ENCODE measurements at places on chromosomes 4 and X.
A peak's percentile ranks its signal among the peaks of the same experiment; 100 is the strongest.

DNA sequence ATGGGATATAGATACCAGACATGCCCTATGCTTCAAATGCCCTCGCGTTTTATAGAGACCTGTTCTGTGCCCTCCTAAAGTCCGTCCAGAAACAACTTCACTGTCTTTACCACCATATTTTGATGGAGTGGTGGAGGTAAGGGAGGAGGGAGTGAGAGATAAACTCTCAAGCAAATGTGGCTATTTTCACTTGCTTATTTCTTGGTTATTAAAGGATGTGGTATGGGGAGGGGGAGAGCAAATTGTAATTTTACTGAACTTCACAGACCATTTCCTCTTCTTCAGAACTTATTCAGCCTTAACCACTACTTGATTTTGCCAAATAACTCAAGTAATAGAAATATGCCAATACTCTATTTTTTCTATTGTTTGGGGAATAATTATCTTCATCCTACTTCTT is 31.5 kb downstream of the GPR174 start:
- DNase-seq, result no peak

DNA sequence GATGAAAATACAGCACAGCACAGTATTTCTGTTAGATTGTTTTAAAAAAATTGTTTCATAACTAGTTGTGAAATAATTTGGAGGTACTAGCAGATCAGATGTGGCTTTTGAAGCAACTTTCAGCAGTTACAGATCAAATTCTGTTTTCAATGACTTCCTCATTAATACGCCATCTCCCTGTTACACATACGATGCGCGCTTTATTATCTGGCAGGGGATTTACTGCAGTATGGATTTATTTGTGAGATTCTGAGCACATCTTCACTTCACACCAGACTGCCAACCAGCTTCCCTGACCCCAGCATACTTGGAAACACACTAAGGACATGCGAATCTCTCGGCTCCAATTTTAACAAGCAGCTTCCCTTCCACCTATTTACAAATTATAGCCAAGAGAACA is 235.5 kb upstream of the DIAPH2 start:
- peak; percentile 1 for DNase-seq

- no peak for DNase-seq
These were observed 21.7 kb downstream of the LRPAP1 start for GRCh38 chr4:3510481-3510880.

GRCh38 chrX:3697701-3698279 is 15.7 kb downstream of the PRKX start:
- DNase-seq, result no peak

GRCh38 chr4:188262464-188262863 is 123.2 kb downstream of the TRIML1 start:
- peak; percentile 26 for DNase-seq

DNA sequence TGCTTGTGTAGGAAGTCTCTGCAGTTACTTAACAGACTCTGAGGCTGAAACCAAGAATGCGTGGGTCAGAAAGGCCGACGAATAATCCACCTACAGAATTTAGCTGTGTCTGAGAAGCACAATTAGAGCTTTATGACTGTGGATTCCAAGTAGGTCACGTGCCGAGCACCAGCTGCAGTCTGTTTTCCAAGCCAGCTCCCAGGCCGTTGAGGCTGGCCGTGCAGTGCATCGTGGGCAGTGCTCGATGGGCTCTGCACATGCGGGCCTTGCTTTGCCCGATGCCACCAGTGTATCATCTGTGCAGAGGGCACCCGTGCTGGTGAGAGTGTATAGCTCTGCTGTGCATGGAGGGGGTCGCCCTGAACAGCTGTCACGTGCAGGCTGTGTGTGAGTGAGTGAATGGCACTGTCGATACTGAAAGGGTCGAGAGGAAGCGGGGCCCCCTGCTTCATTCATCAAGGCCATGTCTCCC is 67.5 kb upstream of the CLDN34 start:
- DNase-seq, result peak; percentile 71

GRCh38 chr4:145808021-145808650 is 128.2 kb downstream of the C4orf51 start:
- peak; percentile 91 for DNase-seq

DNA sequence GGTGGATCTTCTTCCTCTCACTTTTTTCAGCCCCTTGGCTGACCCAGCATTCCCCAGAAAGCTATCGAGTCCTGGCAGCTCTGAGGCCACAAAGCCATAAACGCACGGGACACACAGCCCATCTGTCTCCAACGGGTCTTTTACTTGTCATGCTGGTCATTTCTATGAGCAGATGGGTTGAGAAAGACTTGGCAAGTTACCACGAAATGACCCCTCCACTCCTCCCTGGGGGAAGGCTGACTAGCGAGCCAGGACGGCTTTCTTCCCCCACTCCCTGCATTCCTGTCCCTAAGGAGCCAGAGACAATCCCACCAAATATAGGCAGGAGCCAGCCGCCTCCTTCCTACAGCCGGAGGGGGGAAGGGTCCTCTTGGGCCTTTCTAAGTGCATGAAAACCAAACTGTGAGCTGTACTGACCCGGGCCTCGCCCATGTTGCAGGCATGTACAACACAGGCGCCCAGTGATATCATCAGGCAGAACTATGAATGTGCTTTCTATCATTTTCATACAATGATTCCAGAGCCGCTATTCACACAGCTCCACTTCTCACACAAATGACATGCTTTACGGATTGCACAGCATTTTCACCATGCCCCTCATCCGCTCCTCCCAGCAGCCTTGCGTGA is 28.6 kb downstream of the AFAP1 start:
- DNase-seq, result peak; percentile 88

- no peak for DNase-seq
These were observed 3.6 kb downstream of the SH3BGRL start for GRCh38 chrX:81205551-81205950.

DNA sequence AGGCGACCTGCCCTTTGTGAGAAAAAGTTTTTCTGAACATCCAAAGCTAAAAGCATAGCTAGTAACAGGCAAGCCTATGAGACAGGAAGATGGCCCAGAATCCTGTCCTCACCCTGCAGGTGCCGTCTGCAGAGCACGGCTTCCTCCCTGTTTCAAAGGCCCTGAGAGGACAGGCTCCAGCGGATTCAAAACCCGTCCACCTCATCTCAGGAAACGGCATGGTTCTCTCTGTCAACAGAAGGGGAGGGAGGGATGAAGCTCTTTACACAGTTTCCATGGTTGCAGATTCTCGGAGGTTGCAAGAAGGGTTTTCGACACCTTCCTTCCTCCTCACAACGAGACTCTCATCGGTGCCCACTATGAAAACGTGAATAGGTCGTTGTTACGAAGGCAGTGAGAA is 8.3 kb downstream of the PPP2R3B start:
- DNase-seq, result no peak

GRCh38 chr4:188434643-188435042 is 295.4 kb downstream of the TRIML1 start:
- no peak for DNase-seq

DNA sequence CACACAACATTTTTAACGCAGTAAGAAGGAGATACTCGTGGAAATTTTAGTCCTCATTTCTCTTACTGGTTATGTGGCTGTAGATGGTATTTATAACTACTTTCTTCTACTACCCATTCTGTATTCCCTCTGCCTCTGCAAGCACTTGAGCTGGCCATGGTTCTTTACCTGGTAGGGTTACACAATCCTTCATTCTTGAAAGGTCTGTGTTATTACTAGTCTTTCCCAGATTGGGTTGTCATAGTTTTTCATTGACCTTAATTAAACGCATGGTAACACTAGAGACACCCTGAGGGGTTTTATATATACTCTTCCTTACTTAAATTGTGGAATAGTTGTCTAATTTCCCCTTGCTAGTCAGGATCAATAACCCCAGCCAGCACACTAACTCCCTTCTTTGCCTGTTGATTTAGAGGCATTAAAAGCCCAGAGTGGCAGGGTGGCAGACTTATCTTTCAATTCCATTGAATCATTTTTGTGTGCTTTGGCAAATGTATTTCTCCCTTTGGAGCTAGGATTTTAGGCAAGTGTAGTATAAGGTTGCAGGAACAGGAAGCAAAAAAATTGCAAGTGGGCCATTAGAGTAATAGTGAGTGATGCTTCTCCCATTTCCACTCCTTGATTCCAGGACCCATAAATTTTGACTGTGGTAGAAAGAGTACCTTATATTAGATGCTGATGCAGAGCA is 113.6 kb upstream of the EMCN start:
- DNase-seq, result no peak

GRCh38 chr4:110059556-110060191 is 138.7 kb downstream of the ELOVL6 start:
- DNase-seq, result no peak

- DNase-seq, result no peak
These were observed 19.5 kb downstream of the RELL1 start for GRCh38 chr4:37666625-37667071.

- no peak for DNase-seq
These were observed 41.4 kb downstream of the SPRY1 start for GRCh38 chr4:123438031-123438430.

DNA sequence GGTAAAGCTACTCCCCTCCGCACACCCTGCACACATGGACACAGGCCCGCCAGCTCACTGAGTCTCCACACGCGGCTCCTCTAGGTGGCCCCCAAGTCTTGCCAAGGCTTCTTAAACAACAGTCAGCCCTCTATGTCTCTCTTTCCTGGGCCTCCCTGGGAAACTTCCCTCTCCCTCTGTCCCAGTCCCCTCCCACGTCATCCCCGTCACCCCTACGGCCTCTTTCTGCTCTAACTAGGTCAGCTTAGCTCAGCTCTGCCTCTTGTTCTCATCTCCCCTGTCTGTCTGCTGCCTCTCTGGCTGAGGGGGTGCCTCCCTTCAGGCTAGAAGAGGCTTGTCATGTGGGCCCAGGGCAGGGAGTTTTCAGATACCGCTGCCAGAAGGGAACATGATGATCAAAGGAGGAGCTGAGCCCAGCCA is 38.8 kb downstream of the SEPTIN6 start:
- peak; percentile 93 for DNase-seq

DNA sequence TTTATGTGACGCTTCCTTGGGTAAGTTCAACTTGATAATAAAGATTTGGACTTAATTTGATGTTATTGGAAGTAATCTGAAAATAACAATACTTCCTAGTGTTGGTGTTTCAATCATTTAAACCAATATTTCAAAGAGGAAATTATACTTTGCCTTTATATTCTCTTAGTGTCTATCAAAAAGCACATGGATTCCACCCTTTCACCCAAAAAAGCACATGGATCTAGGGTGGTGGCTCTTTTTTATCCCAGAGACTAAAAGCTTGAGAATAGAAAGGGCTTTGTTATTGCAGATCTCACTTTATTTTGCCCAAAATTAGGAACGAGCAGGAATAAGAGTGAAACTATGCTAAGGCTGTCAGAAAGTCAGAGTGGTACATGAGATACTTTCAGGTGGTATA is 75.1 kb upstream of the RASGEF1B start:
- no peak for DNase-seq

GRCh38 chr4:89048906-89049601 is 7.9 kb downstream of the FAM13A start:
- DNase-seq, result no peak

DNA sequence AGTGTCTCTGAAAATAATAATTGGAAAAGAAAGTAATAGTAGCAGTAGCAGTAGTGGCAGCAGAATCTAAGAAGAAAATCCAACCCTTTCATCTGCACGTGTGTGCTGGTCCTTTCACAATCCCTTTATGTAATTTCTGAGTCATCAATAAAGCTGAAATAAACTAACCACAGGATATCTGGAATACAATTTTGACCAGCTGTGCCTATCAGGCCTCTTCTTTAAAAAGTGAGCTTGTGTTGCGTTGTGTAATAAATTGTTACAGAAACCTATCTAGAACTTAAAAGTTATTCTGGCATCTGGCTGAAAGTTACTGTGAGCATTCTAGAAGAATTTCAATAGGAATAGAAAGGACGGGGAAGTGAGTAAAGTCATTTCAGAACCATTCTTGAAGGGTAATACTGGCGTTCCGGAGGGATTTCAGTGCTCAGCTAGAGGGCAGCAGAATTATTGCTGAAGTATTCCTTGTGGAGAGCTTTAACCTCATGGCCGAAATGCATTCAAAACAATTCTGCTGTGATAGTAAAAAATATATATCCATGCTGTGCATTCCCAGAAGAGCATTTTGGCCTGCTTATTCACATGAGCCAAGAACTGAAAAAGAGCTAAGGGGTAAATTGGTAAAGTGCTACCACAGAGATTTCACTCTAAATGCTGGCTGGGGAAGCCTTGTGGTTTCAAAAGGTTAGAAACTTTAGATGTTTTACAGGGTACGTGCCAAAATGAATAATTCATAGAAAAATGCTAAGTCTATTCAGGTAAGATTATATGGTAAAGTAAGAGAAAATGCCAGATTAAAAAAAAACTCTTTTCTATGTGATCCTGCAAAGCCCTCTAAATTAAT is 260.6 kb downstream of the NKX6-1 start:
- peak; percentile 5 for DNase-seq

GRCh38 chr4:26953770-26954423 is 93.3 kb downstream of the STIM2 start:
- no peak for DNase-seq

- peak; percentile 56 for DNase-seq
These were observed 31.1 kb upstream of the PDLIM3 start for GRCh38 chr4:185566425-185566824.

DNA sequence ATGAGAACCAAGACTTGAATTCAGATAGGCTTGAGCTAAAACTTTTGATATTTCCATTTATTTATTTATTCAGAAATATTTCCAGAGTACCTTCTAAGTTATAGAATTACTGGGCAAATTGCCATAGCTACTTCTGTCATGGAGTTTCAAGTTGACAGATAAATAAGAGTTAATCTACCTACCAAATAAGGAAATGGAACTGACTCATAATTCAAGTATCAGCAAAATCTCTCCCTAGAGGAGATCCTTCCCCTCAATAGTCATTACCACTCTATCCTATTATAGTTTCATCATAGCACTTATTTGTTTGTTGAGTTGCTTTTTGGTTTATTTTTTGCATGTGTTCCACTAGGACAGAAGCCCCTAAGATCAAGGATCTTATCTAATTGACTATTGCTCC is 48.8 kb upstream of the CCSER1 start:
- no peak for DNase-seq

DNA sequence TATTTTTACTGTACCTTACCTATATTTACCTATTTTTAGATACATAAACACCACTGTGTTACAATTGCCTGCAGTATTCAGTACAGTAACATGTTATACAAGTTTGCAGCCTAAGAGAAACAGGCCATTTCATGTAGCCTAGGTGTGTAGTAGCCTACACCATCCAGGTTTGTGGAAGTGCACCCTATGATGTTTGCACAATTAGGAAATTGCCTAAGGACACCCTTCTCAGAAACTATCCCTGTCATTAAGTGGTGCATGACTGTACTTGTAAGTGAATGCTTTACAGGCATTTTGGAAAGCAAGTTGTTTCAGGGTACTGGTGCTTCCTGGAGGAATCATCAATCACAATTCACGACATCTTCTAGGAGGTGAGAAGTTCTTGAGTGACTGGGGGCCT is 991.8 kb upstream of the SLIT2 start:
- no peak for DNase-seq
